ENCODE measurements at places on chromosomes 5 and 9.

DNA sequence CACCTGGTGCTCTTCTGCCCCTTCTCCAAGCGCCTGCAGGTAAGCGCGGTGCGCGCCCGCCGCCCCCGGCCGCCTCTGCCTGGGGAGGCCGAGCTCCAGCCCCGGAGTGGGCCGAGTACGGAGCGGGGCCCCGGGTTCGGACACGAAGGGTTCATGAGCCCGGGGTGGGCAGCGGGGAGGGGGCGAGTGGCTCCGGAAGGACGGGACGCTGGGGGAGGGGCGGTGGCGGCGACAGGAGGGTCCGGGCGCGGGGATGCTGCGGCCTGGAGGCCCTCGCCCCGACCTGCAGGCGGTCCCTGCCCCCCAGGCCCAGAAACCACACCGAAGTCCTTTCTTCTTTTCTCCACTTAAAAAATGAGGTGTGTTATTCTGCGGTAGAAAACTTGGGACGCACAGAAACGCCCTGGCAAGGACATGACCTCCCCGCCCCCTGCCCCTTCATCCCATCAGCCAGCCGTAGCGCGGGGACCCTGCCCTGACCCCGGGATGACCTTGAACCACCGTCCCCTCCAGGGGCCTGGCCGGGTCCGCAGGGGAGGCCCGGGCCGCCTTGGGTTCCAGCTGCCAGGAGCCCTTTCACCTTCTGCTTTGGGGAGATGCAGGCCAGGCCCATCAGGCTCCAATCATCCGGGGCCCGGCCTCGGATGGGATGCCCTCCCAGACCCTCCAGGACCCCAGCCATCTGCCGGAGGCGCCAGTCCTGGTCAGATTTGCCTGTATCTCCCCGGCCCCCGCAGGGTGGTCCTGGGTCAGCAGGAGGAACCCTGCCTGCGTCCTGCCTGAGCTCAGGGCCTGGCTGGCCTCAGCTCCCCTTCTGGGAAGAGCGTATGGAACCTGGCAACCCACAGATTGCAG is 545 bp downstream of the DIPK1B start:
- DNase-seq, result no peak

DNA sequence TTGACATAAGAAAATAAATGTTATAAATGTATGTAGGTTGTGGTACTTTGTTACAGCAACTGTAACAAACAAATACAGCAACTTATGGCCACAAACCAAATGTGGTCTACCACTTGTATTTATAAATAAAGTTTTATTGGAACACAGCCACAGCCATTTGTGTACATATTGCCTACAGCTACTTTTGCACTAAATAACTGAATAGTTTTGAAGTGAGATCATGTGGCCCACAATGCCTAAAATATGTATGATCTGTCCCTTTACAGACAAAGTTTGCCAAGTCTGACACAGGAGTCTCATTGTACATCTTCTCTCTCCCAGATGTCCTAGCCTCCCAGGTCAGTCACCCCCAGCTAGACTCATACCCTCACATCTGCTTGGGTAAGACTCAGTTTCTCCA is 283.6 kb upstream of the PRDM9 start:
- DNase-seq, result no peak

GRCh38 chr5:142327111-142327842 is 2.5 kb upstream of the SPRY4 start:
- no peak for DNase-seq

GRCh38 chr5:132528866-132529634 is 14.3 kb downstream of the IL5 start:
- DNase-seq, result no peak

DNA sequence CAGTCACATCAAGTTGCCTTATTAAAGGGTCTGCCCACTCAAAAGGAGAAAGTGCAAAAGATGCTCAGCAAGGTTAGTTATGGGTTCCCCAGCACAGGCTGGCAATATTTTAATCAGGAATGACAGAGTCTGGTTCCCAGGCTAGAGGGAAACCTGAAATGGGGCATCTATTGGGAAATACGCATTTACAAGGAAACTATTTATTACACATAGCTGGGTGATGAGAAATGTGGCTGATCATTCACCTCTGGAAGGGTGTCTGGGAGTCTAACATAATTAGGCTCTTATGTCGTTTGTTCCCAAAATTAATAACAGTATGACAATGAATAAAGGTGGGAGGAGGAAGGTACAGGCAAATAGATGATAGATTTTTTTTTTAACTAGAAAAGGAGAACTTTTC is 314.7 kb downstream of the ENC1 start:
- DNase-seq, result no peak

DNA sequence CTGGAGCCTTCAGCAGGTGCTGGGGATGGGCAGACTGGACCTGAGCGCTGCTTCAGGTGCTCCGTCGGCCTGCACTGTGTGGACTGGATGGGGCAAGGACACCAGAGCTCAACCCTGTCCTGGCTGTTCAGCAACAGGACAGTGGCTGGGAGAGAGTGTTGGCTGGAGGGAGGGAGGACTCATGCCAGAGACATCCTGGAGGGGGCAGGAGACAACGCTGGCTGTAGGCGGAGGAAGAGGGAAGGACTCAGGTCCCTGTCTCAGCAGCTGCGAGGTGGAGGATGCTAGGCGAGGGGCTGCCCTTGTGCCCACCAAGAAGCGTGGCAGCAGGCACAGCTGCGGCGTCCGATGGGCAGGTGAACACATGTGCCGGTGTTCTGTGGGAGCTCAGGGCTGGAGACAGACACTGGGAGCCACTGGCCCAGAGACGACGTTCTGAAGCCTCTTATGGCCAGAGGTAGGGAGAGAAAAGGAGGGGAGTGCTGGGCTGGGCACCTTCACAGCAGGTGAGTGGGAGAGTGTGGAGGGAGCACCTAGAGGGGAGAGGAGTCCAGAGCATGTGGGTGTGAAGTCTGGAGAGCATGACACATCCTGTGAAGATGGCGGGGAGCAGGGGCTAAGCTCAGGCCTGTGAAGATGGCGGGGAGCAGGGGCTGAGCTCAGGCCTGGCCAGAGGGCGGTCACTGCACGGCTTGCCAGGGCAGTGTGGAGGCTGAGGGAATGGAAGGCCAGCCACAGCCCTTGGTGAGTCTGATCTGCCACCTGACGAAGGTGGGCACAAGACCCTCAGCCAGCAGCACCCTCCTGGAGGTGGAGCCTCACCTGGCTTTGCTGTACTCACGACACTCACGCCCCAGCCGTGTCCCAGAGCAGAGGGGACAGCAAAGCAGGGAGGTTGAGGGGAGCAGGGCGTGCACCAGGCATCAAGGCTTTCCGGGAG is 79.1 kb upstream of the FCN1 start:
- DNase-seq, result no peak

DNA sequence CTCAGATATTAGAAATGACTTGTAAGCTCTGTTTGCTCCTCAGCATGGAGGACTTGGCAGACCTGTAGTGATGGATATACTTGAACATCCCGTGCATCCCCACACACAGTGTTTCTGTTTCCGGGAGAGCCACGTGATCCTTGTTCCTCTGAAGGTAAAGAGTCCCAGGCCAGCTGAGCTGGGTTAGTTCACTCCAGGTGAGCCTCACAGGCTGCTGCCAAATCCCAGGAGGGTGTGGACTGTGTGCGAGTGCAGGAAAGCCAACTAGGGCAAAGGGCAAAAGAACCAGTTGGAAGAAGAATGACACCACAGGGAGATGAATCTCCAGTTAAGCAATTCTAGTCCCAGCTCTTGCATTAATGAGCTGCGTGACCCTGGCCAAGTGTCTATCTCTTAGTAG is 10.4 kb upstream of the TOMM5 start:
- DNase-seq, result no peak

DNA sequence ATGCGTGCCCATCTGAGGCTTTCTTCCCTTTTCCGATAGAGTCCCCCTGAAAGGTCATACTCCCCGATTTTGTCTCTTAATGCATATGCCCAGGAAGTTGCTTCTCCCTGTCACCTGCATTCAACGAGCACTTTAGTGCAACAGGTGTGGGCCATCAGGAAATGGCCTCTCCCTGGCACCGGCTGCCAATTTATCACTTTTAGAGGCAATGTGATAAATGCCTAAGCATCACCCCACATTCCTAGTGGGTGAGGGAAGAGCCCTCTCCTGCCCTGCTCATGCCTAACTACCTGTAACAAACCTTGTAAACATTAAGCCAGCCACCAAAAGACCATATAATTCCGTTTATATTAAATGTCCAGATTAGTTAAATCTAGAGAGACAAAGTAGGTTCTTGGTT is 1.1 kb upstream of the SNAPC3 start:
- no peak for DNase-seq

- no peak for DNase-seq
Measured at GRCh38 chr5:115962239-115962564, at the start of gene LVRN. LVRN (plus strand) TSS chr5:115962475; CDS start chr5:115962618, 143 bp downstream.

DNA sequence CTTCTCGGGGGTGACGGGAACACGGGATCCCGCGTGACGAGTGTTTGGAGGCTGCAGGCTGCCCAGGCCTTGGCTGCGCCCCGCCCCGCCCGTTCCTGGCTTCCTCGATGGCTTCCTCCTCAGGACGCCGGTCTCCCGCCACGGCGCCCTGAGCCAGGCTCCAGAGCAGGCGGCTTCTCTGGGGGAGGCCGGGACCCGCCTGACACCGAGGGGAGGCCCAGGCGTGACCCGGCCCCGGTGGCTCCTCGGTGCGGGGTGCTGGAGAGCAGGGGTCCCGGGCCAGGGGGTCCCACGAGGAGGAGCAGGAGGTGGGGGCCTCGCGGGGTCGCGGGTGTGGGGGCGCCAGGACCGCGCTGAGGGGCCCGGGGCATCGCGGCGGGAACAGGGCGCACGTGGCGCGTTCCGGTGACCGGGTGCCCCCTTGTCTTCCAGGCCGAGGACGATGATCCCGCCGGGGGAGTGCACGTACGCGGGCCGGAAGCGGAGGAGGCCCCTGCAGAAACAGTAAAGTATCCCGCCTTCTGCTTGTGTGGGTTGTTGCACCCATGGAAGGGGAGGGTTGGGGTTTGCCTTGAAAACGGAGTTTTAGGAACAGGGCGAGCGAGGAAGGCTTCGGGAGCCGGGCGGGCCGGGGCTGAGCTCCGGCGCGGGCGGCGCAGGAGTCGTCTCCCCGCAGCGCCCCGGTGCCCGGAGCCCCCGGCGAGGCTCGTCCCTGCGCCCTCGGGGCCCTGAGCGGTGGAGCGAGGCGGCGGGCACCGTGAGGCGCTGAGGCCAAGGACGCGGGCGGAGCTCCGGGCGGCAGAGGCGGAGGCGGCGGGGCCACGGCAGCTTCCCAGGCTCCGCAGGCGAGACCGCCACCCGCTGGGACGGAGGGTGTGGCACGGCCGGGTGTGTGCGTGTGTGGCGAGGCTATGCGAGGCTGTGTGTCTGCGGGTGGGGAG is 22.2 kb downstream of the AHRR start:
- DNase-seq, result no peak

DNA sequence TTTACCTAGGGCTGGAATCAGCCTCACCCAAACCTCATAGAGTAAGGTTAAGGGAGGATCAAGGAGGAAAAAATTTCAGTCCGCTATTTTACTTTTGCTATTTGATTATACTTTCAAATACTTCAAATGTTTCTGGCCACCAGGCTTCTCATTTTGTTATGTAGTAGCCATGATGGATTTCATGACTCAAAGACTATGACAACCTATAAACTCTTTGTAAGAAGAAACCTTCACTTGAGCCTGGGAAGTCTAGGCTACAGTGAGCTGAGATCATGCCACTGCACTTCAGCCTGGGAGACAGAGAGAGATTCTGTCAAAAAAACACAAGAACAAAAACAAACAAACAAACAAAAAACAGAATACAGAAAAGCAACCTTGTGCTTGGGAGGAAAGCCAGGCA is 293.6 kb upstream of the TNC start:
- no peak for DNase-seq

DNA sequence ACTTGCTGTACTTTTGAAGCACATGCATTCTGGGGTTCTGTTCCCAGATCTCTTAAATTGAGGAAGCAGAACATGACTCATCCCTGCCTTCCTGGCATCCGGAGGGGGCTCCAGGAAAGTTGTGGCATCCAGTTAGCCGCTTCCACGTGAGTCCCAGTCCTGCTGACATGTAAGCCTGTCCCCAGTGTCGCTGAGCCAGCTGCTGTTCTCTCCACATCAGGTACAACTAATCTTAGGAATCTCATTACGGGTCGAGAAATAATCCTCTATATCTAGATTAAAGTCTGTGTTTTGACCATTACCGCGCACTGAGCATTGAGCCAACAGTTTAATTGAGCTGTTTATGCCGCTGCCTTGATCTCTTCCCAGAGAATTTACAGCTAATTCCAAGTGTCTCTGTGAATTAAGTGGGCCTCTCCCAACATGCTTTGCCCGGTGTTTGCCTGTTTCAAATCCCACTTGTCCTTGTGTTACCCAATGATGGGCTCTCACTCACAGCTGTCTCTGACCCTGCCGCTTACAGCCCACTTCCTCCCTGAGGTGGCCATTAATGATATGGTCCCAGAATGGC is 10.5 kb upstream of the SHB start:
- no peak for DNase-seq

DNA sequence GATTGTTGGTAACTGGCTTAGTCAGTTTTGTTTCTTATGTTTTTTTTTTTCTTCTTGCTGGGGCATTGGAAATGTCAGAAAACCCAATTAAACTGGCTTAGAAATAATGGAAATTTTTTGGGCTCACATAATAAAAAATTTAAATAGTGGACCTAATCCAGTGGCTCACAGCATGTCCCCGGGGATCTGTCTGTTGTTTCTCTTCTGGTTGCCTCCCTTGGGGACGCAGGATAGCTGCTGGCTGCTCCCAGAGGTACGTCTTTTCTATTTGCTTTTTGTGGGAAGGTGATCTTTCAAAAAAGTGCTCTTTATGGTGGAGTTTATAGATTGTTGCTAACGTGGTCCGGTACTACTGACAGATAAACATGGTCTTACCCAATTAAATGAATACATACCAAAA is 52.2 kb downstream of the LMNB1 start:
- no peak for DNase-seq

GRCh38 chr5:56048124-56048523 is 53.4 kb upstream of the IL6ST start:
- no peak for DNase-seq

DNA sequence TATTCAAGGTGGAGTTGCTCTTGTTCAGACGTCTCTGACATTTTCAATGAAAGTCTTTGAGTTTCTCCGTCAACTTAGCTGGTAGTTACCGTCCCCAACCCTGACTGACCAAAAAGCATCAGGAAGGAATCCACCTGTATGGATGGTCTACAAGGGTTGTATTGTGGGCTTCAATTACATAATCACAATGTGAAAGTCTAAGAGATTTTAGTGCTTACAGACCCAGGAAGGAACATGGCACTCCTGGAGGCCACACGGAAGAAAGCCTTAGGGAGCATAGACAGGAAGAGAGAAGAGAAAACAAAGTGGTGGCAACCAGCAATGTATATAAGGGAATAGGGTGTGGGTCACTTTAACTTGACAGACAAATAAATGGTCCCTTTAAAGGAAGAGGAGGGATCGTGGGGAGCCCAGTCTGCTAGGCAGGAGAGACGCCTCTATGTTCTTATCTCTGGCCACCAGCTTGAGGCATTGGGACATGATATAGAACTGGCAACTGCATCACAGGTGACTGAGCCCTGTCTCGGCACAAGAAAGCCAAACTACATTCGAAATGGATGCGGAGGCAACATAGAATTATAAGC is 80.4 kb downstream of the ALDH7A1 start:
- no peak for DNase-seq

DNA sequence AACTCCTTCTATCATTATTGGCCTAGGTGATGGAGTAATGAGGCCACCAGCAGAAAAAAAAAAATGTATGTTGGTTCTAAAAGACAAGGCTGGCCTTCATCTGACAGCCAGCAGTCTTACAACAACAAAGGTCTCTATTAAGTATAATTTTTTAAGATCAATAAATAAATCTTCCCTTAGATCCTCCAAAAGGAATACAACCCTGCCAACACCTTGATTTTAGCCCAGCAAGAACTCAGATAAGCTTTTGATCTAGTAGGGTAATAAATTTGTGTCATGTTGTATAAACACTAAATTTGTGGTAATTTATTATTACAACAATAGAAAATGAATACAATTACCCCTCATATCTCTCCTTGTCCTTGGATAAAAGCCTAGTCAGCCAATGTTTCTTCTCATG is 633.2 kb upstream of the FAM174A start:
- no peak for DNase-seq

All from activated naive CD8-positive, alpha-beta T cell treated with anti-CD3 and anti-CD28 coated beads, Interleukin-2, amount 50 U/mL, for 16 hours (primary cell).